ENCODE measurements at places on chromosomes 2 and 18.

GRCh38 chr2:7437141-7437540 lies 519.9 kb downstream of the RNF144A start:
- no peak for DNase-seq

DNA sequence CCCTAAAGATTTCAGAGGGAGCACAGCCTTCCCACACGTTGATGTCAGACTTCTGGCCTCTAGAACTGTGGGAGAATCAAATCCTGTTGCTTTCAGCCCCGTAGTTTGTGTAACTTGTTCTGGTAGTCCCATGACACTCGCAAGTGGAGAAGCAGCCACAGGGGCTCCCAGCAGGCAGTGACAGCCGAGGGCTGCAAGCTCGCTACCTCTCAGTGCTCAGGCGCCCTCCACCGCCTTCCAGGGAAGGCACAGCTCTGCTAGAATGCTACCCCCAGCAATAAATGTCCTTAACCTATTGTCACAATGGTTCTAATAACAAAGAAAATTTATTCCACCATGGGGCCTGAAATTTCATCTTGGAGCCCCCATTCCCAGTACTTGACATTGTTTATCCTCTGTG lies 143.1 kb upstream of the ZNF236 start:
- DNase-seq, result no peak

- DNase-seq, result no peak
Measured at GRCh38 chr2:236169151-236169721, 1.1 kb upstream of the GBX2 start.

DNA sequence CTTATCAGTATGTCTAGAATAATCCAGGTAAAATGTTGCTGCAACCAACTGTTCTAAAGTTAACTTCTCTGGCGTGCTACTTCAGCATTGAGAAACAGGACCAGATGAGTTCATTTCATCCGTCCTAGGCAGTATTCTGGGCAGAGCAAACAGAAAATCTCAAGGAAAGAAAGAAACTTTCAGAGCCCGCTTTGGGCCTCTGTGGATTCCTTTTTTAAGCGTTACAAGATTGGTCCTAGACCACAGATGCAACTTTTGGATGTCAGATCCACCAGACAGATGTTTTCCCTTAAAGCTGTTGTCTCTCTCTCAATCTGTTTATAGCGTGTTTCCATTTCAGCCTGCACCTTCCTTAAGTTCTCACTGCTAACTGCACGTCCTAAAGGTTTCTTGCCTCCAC lies 75.0 kb downstream of the BCL2 start:
- no peak for DNase-seq

DNA sequence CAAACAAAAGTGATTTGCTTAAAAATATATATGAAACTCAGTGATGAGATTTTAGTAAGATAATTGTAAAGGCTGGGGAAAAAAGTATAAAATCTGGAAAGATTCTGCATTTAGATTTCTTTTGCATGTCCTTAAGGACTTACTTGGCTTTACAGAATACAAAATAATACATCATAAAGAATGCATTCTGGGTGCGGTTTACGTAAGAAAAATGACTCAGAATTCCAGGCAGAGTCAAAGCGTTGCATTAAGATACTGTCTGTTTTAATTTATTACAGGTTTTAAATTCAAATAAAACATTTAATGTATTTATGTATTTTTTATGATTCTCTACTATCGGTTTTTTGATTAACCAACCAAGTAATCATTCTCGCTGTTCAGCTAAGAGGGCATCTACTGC lies 178.0 kb downstream of the SH3BP4 start:
- no peak for DNase-seq

GRCh38 chr2:102620332-102620731 lies 979 bp downstream of the SLC9A2 start:
- DNase-seq, result no peak

GRCh38 chr2:200130762-200131166 lies 175.4 kb downstream of the MAIP1 start:
- DNase-seq, result no peak

GRCh38 chr2:25960920-25961319 lies 21.4 kb downstream of the KIF3C start:
- peak; percentile 28 for DNase-seq

- DNase-seq, result no peak
Measured at GRCh38 chr2:45915523-45915922, 264.0 kb downstream of the PRKCE start.

GRCh38 chr2:226755631-226756030 lies 44.0 kb downstream of the IRS1 start:
- no peak for DNase-seq

GRCh38 chr18:31252522-31252921 lies 65.4 kb upstream of the DSG1 start:
- no peak for DNase-seq

- no peak for DNase-seq
Measured at GRCh38 chr18:9685615-9685890, 22.5 kb upstream of the RAB31 start.

DNA sequence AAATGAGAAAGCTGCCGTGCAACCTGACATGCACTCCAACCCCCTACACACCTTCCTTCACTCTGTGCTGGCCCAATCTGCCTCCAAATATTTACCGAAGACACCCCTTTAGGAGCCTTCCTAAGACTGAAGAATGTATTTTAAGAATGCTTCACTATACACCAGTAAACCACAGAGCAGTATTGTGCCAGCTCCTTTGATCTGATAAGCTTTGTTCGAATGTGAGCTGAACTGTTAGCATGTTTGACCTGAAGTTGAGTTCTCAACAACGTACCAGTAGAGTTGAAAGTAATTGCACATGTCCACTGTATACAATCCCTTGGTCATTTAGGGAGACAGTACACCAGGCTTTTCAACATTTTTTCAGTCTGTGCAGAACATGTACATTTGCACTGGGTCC lies 259.2 kb downstream of the TGIF1 start:
- DNase-seq, result no peak

- no peak for DNase-seq
Measured at GRCh38 chr2:88331239-88331638, 121.3 kb downstream of the FOXI3 start.

GRCh38 chr2:241364781-241365180 lies 8.7 kb downstream of the FARP2 start:
- no peak for DNase-seq

DNA sequence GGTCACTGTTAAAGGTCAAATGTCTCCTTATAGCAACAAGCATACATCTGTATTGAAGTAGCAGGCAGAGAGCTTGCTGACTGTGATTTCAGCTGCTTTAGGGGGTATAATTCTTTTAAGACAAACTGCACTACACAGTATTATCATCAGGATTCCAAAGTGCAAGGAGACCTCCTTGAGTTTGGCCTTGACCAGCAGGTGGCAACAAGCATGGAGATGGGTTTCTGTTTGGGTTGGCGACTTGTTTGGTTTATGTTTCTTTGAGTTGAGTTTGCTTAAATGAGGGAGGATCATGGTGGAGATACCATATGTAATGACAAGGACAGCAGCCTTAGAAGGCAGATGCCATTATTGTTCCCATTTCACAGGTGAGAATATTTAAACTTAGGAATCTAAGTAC lies 681.0 kb upstream of the ID2 start:
- DNase-seq, result no peak

DNA sequence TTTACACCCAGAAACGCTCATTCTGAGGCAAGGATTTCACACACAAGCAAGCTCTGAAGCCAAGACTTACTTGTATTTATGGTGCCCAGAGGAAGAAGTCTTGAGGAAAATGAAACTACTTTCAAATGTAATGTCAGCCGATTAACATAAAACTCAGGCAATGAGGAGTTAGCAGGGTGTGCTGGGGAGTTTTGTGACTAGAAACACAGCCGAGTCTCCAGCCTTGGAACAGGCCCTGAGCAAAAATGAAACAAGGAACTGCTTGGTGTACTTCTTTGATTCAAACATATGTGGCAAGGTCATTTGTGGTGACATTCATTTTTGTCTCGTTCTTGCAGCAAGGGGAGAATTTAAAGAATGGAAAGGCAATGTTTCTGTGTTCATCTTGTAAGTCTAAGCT lies 4.5 kb downstream of the DYTN start:
- DNase-seq, result no peak

GRCh38 chr18:75395137-75395536 lies 32.4 kb downstream of the SMIM21 start:
- DNase-seq, result no peak

GRCh38 chr2:1670636-1671035 lies 73.7 kb downstream of the PXDN start:
- no peak for DNase-seq

DNA sequence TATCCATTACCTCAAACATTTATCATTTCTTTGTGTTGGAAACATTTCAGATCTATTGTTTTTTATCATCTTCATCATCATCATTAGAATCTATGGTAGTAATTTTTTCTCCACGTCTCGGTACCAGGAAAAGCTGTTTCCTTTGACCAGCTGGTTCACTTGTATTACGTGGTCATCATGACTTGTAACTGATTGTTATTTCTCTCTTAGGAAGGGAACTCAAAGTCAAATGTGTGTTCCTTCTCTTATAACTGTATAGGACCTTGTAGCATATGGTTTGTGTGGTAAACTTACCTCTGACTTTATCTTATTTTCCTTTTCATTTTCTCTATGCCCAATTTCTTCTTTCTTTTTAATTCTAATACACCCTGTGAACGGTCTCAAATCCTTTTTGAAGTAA lies 16.5 kb downstream of the NCOA1 start:
- DNase-seq, result no peak
